ENCODE measurements at places on chromosomes 11 and 22. TPM values are rescaled to one million over a fixed set of nuclear protein-coding genes. Genes with fewer than 3 reads are reported as not detected.

GRCh38 chr11:5626196-5626595 is 1.4 kb downstream of the TRIM34 start:
- peak overlapping the region; percentile 87 for H3K4me3 ChIP-seq
- H3K27me3 ChIP-seq, result no peaks in the 10 kb centered on the region
- peak overlapping the region; percentile 70 for H3K27ac ChIP-seq
- H3K4me1 ChIP-seq, result peaks cover 39% of the 10 kb centered on the region

DNA sequence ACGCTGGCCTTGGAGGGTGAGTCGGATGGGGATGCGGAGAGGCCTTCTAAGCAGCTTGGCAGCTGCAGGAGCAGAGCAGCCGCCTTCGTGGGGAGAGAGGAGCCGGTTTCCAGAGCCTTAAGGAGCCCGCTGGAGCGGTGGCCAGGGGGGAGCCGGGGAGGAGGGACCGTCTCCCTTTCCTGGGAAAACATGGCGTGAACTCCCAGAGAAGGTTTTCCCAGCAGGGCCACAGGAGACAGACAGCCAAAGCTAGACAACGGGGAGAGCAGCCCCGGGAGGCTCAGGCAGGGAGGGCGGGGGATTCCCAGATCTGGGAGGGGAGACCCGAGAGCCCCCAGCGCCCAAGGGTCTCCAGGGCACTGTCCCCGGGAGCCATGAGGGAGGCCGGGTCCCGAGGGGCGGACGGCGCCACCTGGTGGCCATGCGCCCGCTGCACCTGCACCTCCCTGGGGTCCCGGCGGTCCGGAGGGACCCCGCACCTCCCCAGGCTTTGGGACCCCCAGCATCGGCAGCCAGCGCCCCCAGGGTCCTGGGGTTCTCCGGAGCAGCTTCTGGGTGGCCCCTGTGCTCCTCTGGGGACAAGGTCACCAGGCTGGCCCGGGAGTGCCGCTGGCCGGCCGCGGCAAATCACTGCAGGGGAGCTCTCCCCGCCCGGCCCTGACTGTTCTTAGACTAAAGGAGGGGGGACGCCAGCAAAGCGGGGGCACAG is 2.4 kb upstream of the SYT8 start:
- no peaks in the 10 kb centered on the region for H3K4me1 ChIP-seq
- H3K36me3 ChIP-seq, result no peaks in the 10 kb centered on the region
- no peak overlapping the region for H3K4me3 ChIP-seq
- peak; percentile 64 for DNase-seq

GRCh38 chr11:62487738-62488551 is 58.7 kb downstream of the AHNAK start:
- DNase-seq, result no peak
- no peaks in the 10 kb centered on the region for H3K36me3 ChIP-seq
- no peak overlapping the region for H3K27ac ChIP-seq
- H3K27me3 ChIP-seq, result no peaks in the 10 kb centered on the region

DNA sequence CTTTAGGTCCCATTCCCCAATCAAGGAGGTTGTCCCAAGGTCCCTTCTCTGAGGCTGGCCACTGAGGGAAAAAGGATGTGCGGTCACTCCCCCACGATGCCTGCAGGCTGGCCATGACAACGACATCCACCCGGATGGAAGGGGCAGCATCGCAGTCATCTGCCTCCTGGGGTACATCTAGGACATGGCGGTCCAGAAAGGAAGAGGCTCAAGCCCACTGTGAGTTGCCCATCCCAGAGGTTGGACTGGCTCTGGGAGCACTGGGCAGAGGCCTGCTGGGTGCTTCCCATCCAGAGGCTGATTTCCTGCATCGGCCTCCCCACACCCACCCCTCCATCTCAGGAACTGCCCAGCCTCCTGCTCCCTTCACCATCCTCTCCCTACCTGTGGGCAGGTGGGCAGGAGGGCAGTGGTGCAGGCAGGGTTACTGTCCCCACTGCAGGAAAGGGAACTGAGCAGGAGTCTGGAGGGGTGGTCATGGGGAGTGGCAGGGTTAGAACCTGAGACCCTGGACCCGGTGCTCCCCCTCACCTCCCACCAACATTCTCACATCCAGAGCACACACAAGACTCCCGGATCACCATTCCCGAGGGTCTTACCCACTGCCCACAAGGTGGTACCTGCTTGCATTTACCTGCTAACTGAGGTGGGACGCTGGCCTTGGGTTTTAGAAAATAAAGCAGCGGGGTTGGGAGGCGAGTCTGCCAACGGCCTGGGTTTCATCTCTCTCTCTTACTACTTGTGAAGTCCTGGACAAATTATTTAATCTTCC is 4.4 kb downstream of the RCE1 start:
- H3K36me3 ChIP-seq, result peaks cover 5% of the 10 kb centered on the region
- no peaks in the 10 kb centered on the region for H3K27me3 ChIP-seq
- H3K4me1 ChIP-seq, result peaks cover 22% of the 10 kb centered on the region

DNA sequence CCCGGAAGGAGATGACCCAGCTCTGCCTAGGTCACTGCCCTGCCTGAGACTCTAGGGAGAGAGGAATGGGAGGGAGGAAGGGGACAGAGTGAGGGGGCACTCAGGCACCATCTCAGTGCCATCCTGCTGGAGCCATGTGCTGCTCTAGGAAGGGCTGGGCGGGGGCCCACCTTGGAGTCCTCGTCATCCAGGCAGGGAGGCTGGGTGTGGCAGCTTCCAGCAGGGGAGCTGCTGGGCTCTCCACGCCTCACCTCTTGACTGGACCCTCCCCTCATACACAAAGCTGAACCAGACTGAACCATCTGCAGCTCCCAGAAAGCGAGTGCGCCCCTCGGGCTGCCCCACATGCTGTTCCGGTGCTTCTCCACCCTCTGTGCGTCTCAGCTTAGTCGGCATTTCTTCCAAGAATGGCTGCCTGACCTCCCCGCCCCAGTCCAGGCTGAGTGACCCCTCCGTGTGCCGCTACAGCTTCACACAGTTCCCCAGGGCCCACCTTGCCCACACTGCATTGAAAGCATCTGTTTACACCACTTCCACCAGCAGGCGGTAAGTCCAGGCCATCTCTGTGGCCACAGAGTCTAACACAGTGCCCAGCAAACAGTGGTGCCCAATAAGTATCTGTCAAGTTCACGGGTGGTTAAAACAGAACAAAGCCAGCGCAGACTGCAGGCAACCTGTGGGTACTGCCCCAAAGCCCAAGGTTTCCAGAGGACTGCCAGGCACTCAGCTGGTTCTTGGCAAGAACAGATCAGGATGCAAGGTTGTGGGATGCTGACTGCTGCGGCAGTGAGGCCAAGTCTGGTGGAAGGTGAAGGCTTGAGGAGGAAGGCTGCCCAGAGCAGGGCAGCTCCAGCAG is 9.4 kb upstream of the TRIM29 start:
- H3K4me3 ChIP-seq, result no peak overlapping the region
- DNase-seq, result no peak
- no peaks in the 10 kb centered on the region for H3K36me3 ChIP-seq
- H3K4me1 ChIP-seq, result no peaks in the 10 kb centered on the region
- no peak overlapping the region for H3K27ac ChIP-seq

- no peak for DNase-seq
- H3K27ac ChIP-seq, result no peak overlapping the region
Observed at GRCh38 chr11:65502555-65503367, 3.9 kb downstream of the MALAT1 start.

DNA sequence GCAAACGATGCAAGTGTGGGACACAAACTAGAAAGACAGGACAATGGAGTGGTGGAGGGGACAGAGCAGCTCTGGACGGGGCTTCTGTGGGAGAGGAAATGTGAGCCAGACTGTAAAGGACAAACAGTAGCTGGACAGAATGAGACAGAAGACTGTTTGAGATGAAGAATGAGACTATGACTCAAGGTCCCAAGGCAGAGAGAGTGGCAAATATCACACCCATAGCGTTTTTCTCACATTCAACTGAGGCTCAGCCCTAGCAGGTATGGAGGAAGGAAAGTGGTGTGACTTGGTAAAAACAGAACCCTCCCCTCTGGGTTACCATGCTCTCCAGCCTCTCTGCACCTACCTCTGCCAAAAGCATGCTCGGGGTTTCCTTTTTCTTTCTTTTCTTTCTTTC is 96.5 kb downstream of the RPL27A start:
- H3K36me3 ChIP-seq, result no peaks in the 10 kb centered on the region
- DNase-seq, result no peak
- H3K4me3 ChIP-seq, result no peak overlapping the region

DNA sequence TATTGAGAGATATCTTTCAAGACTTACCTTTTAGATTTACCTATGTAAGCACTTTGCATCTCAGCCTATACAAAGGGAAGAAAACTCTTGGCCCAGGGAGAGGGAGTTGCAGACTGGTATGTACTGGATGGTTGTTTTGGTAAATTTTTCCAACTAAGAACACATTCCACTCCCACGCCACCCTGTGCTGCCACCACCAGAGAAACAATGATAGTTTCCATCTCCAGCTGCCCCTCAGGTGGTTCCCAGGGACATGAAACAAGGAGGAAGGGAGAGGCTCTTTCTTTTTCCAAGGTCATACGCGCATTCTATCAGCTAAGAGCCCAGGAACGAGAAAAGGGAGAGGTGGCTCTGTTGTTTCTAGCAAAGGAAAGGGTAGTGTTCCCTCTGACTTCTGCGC is 34.4 kb downstream of the CCDC34 start:
- DNase-seq, result no peak
- no peak overlapping the region for H3K27ac ChIP-seq
- H3K4me3 ChIP-seq, result no peak overlapping the region
- H3K27me3 ChIP-seq, result peaks cover 2% of the 10 kb centered on the region
- H3K36me3 ChIP-seq, result peaks cover 2% of the 10 kb centered on the region
- no peaks in the 10 kb centered on the region for H3K4me1 ChIP-seq

GRCh38 chr11:18012906-18013781 is at the start of gene SERGEF:
TSS of gene SERGEF (minus strand) at chr11:18013047. CDS start at chr11:18013010, 37 bp downstream.
- peak within 1 kb of the TSS; percentile 95 for H3K27ac ChIP-seq
- H3K4me1 ChIP-seq, result peaks cover 39% of the 10 kb centered on the region
- DNase-seq, result peak; percentile 94
- no peaks in the 10 kb centered on the region for H3K27me3 ChIP-seq

GRCh38 chr11:112113539-112114457 is 27.1 kb downstream of the SDHD start:
- no peak overlapping the region for H3K27ac ChIP-seq
- H3K36me3 ChIP-seq, result peaks cover 9% of the 10 kb centered on the region
- no peak overlapping the region for H3K4me3 ChIP-seq
- no peak for DNase-seq

DNA sequence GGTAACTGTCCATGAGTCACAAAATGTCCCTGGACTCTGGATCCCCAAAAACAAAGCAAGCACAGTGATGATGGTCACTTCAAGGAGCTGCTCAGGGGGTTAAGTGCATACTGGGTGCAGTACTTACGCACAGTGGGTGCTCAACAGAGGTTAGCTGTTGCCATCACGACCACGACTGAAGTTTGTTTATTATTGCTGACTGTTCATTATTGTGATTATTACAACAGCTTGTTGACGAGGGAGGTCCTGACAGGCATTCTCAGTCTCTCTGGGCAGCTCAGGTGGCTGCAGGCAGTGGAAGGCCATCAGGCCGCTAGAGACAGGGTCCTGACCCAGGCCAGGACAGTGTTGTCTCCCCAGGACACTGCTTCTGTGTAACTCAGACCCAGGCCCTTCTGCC is 418.8 kb downstream of the SHANK2 start:
- no peaks in the 10 kb centered on the region for H3K4me1 ChIP-seq
- peaks cover 6% of the 10 kb centered on the region for H3K27me3 ChIP-seq
- no peak for DNase-seq
- no peak overlapping the region for H3K4me3 ChIP-seq

GRCh38 chr11:127843483-127844396 is 743.6 kb downstream of the ETS1 start:
- H3K4me1 ChIP-seq, result no peaks in the 10 kb centered on the region
- H3K27me3 ChIP-seq, result peaks cover 3% of the 10 kb centered on the region
- no peak overlapping the region for H3K4me3 ChIP-seq
- H3K27ac ChIP-seq, result no peak overlapping the region
- no peaks in the 10 kb centered on the region for H3K36me3 ChIP-seq

GRCh38 chr11:19660076-19660475 is 52.6 kb upstream of the NAV2 start:
- H3K27ac ChIP-seq, result no peak overlapping the region
- peaks cover 6% of the 10 kb centered on the region for H3K27me3 ChIP-seq
- peaks cover 7% of the 10 kb centered on the region for H3K4me1 ChIP-seq
- peak; percentile 24 for DNase-seq
- no peaks in the 10 kb centered on the region for H3K36me3 ChIP-seq

DNA sequence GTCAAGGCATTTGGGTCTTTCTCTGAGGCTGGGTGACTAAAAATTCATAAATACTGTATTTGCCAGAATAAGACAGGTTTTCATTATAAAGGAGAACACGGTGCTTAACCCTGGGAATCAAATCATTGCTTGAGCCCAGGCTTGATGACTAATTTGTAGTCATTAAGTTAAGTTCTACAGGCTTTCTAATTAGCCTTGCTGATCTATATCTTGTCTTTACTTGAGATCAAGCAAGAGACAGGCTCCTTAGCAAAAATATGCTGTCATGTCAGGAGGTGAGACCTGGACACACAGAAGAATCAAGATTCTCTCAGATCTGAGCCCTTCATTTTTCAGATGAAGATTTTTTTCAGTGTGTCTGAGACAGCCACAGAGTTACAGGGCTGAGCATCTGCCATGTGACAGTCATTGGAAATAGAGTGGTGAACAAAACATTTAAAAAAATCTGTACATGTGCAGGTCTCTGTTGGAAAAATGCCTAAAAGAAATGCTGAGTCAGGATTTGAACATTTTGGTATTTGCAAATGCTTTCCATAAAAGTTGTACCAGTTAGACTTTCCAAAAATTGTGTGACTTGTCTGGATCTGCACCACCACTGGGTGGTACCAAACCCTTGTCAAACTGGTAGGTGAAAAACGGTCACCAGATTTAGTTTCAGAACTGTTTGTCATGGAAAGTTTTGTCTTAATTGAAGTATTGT is 14.6 kb downstream of the ACAT1 start:
- peak overlapping the region; percentile 74 for H3K27ac ChIP-seq
- DNase-seq, result peak; percentile 68
- H3K4me1 ChIP-seq, result peaks cover 25% of the 10 kb centered on the region
- H3K36me3 ChIP-seq, result peaks cover 25% of the 10 kb centered on the region

DNA sequence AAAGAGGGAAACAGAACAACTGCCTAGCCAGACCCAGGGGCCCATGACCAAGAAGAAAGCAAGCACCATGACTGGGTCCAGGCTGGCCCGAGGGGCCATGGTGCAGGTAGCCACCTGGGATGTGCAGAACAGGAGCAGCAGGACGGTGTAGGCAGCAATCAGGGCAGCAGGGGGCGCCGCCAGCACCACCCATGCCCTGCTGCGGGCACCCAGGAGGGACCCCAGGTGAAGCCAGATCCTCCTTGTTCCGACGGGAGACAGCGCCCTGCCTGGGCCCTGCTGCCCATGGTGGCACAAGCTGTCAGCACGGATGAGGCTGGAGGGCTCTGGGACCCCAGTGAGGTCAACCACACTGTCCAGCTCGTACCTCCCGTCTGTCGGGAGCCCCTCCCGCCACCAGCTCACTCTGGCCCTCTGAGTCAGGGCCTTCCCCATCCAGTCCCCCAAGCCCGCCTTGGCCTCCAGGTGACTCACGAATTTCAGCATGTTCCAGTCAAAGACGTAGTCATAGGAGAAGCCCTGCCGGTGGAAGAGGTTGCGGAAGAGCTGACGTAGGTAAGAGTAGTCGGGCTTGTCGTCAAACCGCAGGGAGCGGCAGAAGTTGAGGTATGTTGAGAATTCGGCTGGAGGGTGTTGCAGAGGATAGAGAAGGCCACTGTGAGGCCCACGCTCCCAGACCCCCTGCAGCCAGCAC is 18.8 kb downstream of the CSNK1E start:
- no peak overlapping the region for H3K27ac ChIP-seq
- no peak overlapping the region for H3K4me3 ChIP-seq
- peak; percentile 44 for DNase-seq

ACRV1 gene
- not detected for total RNA-seq

TMA7B gene
- total RNA-seq, result 1.1 TPM

KCNQ1 gene
- 10.6 TPM for total RNA-seq

FOLH1 gene
- total RNA-seq, result not detected

BAD gene
- total RNA-seq, result 12.8 TPM

FKBP2 gene
- 17.2 TPM for total RNA-seq

ACR gene
- not detected for total RNA-seq

RRP8 gene
- total RNA-seq, result 31.9 TPM

SPA17 gene
- 3.9 TPM for total RNA-seq

INSC gene
- 1.0 TPM for total RNA-seq

C11orf97 gene
- total RNA-seq, result not detected
